ENCODE measurements at places on chromosomes 5 and 9. TPM values are rescaled to one million over a fixed set of nuclear protein-coding genes. Genes with fewer than 3 reads are reported as not detected.
A peak's percentile ranks its signal among the peaks of the same experiment; 100 is the strongest.

The CNTNAP3 gene
- 3.1 TPM for total RNA-seq

The RNF183 gene
- 0.77 TPM for total RNA-seq

GRCh38 chr5:51829230-51829629 is 446.0 kb downstream of the ISL1 start:
- DNase-seq: no peak
- no peaks in the 10 kb centered on the region for H3K27me3 ChIP-seq
- H3K4me1 ChIP-seq: peaks cover 4% of the 10 kb centered on the region
- no peaks in the 10 kb centered on the region for H3K36me3 ChIP-seq

The FRRS1L gene
- total RNA-seq: 5.9 TPM

GRCh38 chr5:131521252-131521651 is 113.8 kb downstream of the RAPGEF6 start:
- DNase-seq: no peak
- peaks cover 3% of the 10 kb centered on the region for H3K36me3 ChIP-seq
- H3K4me3 ChIP-seq: no peak overlapping the region
- H3K27ac ChIP-seq: no peak overlapping the region
- H3K4me1 ChIP-seq: peaks cover 5% of the 10 kb centered on the region

GRCh38 chr9:90198956-90199355 is 443.7 kb downstream of the DIRAS2 start:
- no peaks in the 10 kb centered on the region for H3K36me3 ChIP-seq
- no peak for DNase-seq
- peaks cover 4% of the 10 kb centered on the region for H3K27me3 ChIP-seq
- H3K4me3 ChIP-seq: no peak overlapping the region
- H3K27ac ChIP-seq: no peak overlapping the region

- H3K4me3 ChIP-seq: peak overlapping the region; percentile 72
- peaks cover 16% of the 10 kb centered on the region for H3K4me1 ChIP-seq
- no peak for DNase-seq
Measured at GRCh38 chr5:150757087-150757649, 1.6 kb downstream of the DCTN4 start.

- H3K4me3 ChIP-seq: no peak overlapping the region
- no peak overlapping the region for H3K27ac ChIP-seq
- H3K4me1 ChIP-seq: peaks cover 39% of the 10 kb centered on the region
- DNase-seq: no peak
Measured at GRCh38 chr9:94983552-94983951, 257.1 kb downstream of the AOPEP start.

DNA sequence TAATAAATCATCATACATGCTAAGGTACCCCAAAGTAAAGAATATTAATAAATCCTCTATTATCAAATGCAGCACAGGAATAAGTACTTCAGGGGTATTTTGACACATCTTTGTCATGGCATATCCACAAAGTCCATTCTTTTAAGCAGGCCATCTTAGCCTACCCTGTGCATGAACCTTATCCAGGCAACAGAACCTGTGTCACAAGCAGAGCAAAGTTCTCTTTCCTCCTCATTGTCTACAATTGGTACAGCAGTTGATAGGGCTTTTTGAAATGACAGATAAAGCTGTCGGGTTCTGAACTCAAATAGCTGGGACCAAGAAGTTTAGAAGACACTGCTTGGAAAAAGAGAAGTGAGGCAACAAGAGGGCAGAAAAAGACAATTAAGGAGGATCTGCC is 30.8 kb upstream of the PURA start:
- H3K27ac ChIP-seq: no peak overlapping the region
- H3K4me3 ChIP-seq: no peak overlapping the region
- peaks cover 71% of the 10 kb centered on the region for H3K27me3 ChIP-seq
- H3K4me1 ChIP-seq: no peaks in the 10 kb centered on the region
- H3K36me3 ChIP-seq: no peaks in the 10 kb centered on the region

DNA sequence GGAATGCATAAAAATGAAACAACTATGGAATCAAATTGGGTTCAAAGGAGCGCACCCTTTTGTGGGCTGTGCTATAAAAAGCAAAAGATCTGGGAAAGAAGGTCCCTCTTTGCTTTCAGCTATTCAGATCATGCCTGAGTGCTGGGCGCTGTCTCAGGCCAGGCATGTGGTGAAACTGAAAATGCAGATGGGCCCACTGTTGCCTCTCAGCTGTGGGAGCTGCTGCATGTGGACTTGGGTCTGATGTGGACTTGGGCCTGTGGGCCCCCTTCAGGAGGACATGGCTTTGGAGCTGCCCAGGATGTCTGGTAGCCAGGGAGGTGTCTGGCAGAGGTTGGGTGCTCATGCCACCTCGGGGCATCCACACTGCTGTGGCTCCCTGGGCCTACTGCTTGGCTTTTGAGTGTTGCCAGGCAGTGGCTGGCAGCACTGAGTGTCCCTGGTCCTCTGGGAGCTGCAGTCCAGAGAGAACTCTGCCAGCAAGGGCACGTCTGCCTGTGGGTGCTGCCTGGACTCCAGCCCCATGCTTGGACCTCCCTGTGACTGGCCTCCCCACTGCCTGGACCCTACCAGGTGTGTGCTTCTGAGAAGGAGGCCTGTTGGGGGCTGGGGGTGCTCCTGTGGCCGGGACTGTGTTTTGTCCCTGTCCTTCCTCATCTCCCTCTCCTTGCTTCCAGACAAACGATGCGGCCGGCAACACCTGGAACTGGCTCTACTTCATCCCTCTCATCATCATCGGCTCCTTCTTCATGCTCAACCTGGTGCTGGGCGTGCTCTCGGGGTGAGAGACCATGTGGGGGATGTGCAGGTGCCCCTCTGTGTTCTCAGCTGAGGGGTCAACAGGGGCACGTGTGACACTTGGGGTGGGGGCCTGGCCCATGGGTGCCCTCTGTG is 74.3 kb downstream of the CACNA1B start:
- H3K27me3 ChIP-seq: no peaks in the 10 kb centered on the region
- no peaks in the 10 kb centered on the region for H3K4me1 ChIP-seq
- no peak overlapping the region for H3K27ac ChIP-seq
- H3K4me3 ChIP-seq: no peak overlapping the region

The ARL14EPL gene
- not detected for total RNA-seq

The FGF1 gene
- 0.12 TPM for total RNA-seq

The GARIN3 gene
- total RNA-seq: not detected

DNA sequence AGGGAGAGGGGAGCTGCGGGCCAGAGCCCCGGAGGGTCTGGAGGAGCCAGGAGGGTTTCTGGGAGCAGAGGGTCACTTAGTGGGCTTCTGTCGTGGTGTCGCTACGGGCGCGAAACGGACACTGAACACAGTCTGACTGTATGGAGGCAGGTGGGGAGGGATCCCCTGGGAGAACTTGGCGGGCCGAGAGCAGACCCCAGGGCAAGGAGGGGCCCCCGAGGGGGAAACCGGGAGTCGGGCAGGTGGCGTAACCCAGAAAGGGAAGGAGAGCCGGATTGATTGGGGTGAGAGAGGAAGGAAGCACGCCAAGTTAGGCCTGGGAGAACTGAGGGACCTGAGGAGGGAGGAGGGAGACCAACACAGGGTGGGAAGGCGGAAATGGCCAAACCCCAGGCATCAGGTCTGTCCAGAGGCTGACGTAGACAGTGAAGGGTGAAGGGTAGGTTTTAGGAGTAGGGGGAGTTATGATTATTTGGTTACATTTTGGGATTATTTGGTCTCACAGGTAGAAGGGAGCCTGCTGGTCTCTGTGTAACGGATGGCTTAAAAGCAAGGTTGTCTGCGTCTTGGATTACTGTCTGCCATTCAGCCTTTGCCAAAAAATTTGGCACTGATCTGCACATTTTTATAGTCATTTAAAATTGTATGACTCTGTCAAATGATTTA is 3.3 kb upstream of the MSMP start:
- peak overlapping the region; percentile 95 for H3K4me3 ChIP-seq
- no peak for DNase-seq
- peaks cover 21% of the 10 kb centered on the region for H3K36me3 ChIP-seq
- peak overlapping the region; percentile 93 for H3K27ac ChIP-seq

The PCDHGA8 gene
- 1.3 TPM for total RNA-seq

GRCh38 chr5:87137283-87137682 is 130.4 kb upstream of the RASA1 start:
- DNase-seq: no peak
- no peak overlapping the region for H3K27ac ChIP-seq
- H3K4me3 ChIP-seq: no peak overlapping the region
- no peaks in the 10 kb centered on the region for H3K36me3 ChIP-seq
- H3K27me3 ChIP-seq: peaks cover 7% of the 10 kb centered on the region

DNA sequence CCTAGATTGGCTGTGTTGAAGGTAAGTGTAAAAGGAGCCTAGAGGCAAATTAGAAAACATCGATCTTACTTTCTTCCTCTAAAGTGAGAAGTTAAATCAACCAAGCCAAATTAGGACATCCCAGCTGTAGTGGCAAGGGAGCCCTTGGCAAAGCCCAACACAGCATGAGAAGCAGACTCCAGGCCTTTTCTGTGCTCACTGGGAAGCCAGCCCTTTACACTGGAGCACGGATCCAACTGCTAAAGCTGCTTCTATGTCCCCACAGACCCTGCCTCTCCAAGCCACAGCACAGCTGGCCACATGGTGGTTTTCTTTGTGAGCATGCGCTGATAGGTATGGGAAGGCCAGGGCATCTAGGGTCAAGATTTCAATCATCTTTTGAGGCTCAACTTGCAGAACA is 94.1 kb downstream of the APBA1 start:
- H3K27ac ChIP-seq: no peak overlapping the region
- peaks cover 19% of the 10 kb centered on the region for H3K4me1 ChIP-seq
- H3K36me3 ChIP-seq: no peaks in the 10 kb centered on the region
- H3K4me3 ChIP-seq: no peak overlapping the region
- no peak for DNase-seq

The SLC35D2 gene
- 40.5 TPM for total RNA-seq

GRCh38 chr5:132457371-132458225 is 33.0 kb downstream of the IRF1 start:
- DNase-seq: no peak
- H3K4me1 ChIP-seq: peaks cover 25% of the 10 kb centered on the region
- no peaks in the 10 kb centered on the region for H3K27me3 ChIP-seq

The SLC36A2 gene
- not detected for total RNA-seq

DNA sequence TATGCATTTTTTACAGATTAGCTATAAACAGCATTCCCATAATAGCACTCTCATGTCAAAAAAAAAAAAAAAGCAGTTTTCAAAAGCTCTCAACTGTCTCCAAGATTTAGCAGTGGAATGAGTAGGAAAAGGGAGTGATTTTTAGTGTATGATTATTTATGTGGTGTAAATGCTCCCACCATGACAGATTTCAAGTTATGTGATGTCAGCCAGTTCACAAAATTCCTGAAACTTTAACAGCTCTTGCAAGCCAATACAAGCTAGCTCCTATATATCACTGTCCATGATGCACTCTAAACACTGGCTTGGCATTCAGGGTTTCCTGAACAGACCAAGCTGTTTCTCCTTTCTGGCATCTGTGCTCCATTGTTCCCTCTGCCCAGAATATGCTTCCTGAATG is 7.9 kb upstream of the ANKDD1B start:
- peaks cover 18% of the 10 kb centered on the region for H3K36me3 ChIP-seq
- no peak for DNase-seq
- H3K4me1 ChIP-seq: peaks cover 29% of the 10 kb centered on the region
- peak overlapping the region; percentile 65 for H3K27ac ChIP-seq
- H3K4me3 ChIP-seq: peak overlapping the region; percentile 13

The HNRNPA0 gene
- 67.0 TPM for total RNA-seq

The SLCO6A1 gene
- total RNA-seq: 0.43 TPM

DNA sequence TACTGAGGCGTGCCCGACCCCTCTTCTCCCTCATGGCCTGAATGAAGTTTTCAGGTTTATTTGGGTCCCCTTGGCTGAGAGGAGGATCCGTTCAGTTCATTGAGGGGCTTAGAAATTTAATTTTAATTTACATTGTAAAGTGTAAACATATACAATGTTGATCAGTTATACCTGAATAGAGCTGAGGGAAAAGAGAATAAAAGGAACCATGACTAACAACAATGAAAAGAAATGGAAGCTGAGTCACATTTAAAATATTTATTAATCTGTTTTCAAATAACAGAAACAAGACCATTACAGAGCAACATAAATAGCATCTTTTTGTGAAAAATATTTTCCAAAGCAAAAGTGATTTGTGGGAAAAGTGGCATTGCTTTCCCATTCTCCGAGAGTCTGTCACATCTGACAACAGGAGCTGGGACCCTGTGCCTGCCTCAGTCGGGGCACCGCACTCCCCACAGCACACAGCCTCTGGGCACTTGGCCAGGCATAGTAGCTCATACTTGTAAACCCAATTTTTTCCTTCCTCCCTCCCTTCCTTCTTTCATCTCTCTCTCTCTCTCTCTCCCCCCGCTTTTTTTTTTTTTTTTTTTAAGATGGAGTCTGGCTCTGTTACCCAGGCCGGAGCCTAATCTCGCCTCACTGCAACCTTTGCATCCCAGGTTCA is 28.7 kb downstream of the PROP1 start:
- no peaks in the 10 kb centered on the region for H3K4me1 ChIP-seq
- no peaks in the 10 kb centered on the region for H3K27me3 ChIP-seq
- DNase-seq: no peak
- H3K4me3 ChIP-seq: no peak overlapping the region
